Hematopoietic multipotent progenitor cell treated with erythropoietin and hydrocortisone succinate and interleukin-3 and kit ligand, for 4 days (in vitro differentiated cells): ENCODE measurements at places on chromosomes 16 and 17.

- peak; percentile 55 for DNase-seq
These were observed 18.5 kb downstream of the ARL4D start for GRCh38 chr17:43416998-43417890.

GRCh38 chr17:15112846-15113617 lies 152.1 kb downstream of the PMP22 start:
- no peak for DNase-seq

- no peak for DNase-seq
These were observed 235.8 kb downstream of the HAPSTR1 start for GRCh38 chr16:9327253-9327652.

- peak; percentile 61 for DNase-seq
These were observed at the start of gene NOL3 for GRCh38 chr16:67170168-67170948. TSS of gene NOL3 (plus strand) at chr16:67170538.

- no peak for DNase-seq
These were observed 98.0 kb upstream of the KIF2B start for GRCh38 chr17:53724726-53725125.

- no peak for DNase-seq
These were observed 46.4 kb downstream of the SPOP start for GRCh38 chr17:49631496-49631895.

- no peak for DNase-seq
These were observed 177.8 kb downstream of the CCDC182 start for GRCh38 chr17:57567251-57567650.

DNA sequence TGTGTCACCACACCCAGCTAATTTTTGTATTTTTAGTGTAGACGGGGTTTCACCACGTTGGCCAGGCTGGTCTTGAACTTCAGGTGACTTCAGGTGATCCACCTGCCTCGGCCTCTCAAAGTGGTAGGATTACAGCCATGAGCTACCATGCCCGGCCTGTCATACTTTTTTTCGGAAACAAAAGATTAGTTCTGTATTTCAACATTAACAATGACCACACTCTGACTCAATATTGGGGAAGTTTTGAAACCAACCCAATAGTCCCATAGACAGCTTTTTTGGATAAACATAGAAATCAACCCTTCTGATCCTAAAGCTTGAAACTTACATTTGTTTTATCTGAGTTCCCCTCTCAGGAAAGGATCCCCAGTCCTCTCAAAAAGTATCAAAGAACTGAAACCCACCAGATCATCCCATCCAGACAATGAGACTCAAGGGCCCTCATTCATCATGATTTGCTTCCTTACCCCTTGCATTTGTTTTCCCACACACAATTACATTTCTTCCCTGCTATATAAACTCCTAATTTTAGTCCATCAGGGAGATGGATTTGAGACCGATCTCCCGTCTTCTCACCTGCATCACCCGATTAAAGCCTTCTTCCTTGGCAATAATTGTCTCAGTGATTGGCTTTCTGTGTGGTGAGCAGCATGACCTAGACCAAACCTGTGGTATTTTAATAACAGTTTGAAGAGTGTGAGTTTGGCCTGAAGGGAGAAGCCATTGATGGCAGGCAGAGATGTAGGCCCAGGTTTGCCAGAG lies 7.2 kb upstream of the AGRP start:
- DNase-seq = peak; percentile 54

- no peak for DNase-seq
These were observed 23.0 kb downstream of the NME2 start for GRCh38 chr17:51189162-51189561.

DNA sequence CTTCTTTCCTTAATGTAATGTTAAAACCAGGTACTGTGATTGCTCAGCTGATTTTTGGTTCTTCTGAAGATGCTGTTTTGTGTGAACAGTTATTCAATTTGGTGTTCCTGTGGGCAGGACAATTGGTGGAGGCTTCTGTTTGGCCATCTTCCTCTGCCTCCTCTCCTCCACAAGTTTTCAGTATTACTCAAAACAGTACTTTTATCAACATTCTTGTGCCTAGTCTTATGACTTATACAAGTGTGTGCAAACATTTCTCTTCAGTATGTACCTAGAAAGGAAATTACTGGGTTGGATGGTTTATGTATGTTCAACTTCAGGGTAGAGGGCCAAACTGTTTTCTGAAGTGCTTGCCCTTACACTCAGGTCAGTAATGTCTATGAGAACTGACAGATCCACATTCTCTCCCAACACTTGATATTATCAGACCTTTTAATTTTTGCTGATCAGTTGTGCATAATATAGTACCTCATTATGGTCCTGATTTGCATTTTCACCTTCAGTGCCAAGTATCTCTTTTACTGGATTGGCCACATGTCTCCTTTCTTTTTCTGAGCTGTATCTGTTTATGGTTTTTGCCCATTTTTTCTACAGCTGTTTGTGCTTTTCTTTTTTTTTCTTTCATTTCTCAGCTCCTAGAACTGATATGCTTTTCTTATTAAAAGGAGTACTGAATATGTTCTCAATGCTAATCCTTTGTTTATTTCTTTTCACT lies 50.9 kb downstream of the ERCC4 start:
- no peak for DNase-seq

- DNase-seq = no peak
These were observed 204.8 kb upstream of the SALL1 start for GRCh38 chr16:51355875-51356274.

- DNase-seq = no peak
These were observed 24.2 kb upstream of the TMC5 start for GRCh38 chr16:19393226-19394111.

GRCh38 chr16:84396537-84397008 lies 28.2 kb downstream of the ATP2C2 start:
- no peak for DNase-seq
